Fibroblast of skin of right biceps (primary cell): ENCODE measurements at places on chromosomes 1 and 21.

- DNase-seq, result no peak
These were observed 173.0 kb downstream of the NFIA start for GRCh38 chr1:61255358-61255703.

GRCh38 chr1:221945669-221946068 lies 203.8 kb upstream of the DUSP10 start:
- DNase-seq, result no peak

DNA sequence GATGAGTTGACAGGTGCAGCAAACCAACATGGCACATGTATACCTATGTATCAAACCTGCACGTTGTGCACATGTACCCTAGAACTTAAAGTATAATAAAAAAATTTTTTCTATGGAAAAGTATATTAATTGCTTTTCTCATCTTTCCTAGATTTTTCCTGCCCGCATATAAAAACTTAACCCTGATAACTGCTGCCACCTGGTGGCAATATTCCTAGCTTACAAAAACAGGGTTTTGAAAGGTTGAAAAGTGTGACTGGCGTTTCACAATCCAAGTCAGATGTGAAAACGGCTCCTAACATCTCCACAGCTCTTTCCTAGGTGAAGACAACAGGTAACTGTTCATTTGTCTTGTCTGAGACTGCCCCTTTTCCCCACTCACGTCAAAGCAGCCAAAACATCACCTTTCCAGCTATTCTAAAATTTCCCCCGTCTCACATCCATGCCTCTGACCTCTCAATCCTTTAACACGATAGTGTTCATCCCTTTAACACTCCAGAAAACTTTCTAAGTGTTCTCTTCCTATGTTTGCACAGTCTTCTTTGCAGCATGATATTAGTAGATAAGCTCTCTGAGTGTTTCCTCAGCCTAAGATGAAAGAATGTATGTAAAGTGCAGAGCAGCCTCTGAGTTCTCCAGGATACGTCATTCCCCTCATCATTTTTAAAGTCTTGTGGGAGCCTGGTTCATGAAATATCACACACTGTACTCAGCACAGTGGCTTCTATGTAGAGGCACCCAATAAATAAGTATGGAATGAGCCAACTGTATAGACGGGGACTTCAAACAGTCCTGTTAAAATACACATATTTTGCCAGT lies 27.5 kb downstream of the OVGP1 start:
- peak; percentile 28 for DNase-seq

GRCh38 chr1:156808186-156809030 lies 8.2 kb downstream of the SH2D2A start:
- DNase-seq, result no peak

GRCh38 chr1:226353698-226354525 lies 44.9 kb upstream of the LIN9 start:
- DNase-seq, result no peak

DNA sequence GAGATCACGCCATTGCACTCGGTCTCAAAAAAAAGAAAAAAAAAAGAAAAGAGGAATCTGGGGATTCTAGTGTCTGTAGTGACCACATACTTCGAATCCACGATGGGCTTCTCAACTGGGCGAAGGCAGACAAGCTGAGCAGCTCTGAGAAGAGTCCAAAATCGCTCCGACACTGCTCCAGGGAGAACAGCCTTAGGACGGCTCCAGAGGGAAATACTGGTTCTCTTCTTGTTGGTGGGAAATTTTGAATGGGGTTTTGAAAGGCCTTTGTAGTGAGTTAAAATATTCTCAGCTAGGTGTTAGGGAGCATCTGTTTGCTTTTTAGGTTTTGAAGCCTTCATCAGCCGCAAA lies 18.3 kb upstream of the HJV start:
- no peak for DNase-seq

- DNase-seq, result no peak
These were observed 108.1 kb downstream of the MATN1 start for GRCh38 chr1:30615076-30615795.

GRCh38 chr1:214251354-214251753 lies 29.6 kb upstream of the SMYD2 start:
- no peak for DNase-seq

- DNase-seq, result no peak
These were observed 704 bp downstream of the CAPZA1 start for GRCh38 chr1:112620377-112620695.

DNA sequence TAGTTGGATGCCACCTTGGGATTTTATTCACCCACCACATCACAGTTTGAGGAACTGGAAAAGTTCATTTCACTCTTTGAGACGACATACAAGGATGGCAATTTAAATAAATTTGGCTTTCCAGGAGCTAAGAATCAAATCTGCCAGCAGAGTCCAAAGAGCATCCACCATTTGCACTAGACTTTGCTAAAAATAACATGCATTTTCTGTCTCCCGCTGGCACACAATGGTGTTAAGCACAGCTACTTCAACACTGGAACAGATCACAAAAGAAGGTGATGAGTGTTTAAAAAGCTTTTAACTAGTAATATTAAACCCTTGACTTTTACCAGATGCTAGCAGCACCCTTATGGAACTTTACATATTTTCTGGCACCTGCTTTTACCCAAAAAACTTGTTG lies 44.6 kb downstream of the MAEL start:
- no peak for DNase-seq

GRCh38 chr1:235326719-235327558 lies 1.0 kb downstream of the ARID4B start:
- peak; percentile 33 for DNase-seq

- no peak for DNase-seq
These were observed 30.9 kb downstream of the PADI4 start for GRCh38 chr1:17338706-17339493.

GRCh38 chr1:94792473-94793295 lies 27.5 kb upstream of the SLC44A3 start:
- DNase-seq, result peak; percentile 95
